ENCODE measurements at places on chromosomes 6 and 20. TPM values are rescaled to one million over a fixed set of nuclear protein-coding genes. Genes with fewer than 3 reads are reported as not detected.

DNA sequence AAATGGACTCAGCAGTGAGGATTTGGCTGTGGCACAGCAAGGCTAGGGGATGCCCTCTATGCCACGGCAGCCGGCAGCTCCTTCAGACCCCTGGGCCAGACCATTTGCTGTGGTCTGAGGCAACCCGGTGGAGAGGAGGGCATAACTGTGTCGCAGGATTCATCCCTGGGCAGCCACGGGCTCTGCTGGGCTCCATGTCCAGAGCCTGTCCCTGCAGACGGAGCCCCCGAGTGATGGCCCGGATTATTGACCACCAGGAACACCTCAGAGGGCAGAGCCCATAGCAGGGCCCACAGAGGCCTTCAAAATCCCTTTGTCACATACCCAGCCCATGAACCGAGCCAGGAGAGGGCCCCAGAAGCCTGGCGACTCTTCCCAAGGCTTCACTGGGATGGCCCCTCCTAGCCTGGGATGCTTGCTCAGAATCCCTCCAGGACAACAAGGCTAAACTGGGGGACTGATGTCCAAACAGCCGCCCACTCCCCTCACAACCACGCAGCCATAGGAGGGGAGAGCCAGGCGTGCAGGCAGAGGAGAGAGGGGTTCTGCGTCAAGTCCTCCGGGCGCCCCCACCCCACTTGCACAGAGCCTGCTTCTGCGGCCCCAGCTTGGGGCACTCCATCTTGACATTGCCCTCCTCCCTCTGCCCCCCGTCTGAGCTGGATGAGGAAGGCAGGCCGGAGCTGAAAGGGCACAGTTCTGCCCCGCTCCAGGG is 68.2 kb upstream of the AFDN start:
- DNase-seq: no peak

WTAP gene
- total RNA-seq: 64.8 TPM

CST7 gene
- total RNA-seq: 5.4 TPM

DNA sequence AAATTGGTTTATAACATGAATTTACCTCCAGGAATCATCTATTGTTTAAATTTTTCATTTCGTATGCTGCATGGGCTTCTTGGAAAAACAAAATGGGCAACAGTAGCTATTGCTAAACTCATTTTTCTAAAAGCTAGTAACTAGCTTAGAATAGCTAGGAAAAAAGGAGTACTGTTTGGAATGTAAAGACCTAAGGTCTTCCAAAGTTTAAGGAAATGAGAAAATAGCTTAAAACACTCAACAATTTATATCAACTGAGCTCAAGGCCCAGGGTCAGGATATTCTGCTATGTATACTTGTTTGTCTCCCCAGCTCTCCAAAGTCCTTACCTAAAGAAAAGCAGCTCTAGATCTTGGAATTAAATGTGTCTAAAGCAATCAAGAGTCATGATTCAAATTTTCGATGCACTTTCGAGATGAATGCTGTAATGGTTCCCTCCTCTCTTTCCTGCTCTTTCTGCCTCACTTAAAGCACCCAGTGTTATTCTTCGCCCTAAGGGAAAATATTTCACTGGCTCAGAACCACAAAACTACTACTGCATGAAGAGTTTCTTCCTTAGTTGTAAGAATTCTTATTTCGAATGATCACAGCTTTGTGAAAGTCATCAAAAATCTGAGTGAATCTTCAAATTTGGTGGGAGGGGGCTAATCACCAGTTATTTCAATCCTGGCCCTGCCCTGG is 41.6 kb downstream of the LYRM4 start:
- DNase-seq: no peak

FNDC11 gene
- total RNA-seq: 0.75 TPM

GRCh38 chr6:151498327-151498726 is 4.5 kb downstream of the CCDC170 start:
- DNase-seq: no peak

GRCh38 chr6:107592806-107593205 is 102.9 kb downstream of the SOBP start:
- DNase-seq: peak; percentile 23

ZC3H12D gene
- 0.05 TPM for total RNA-seq

DNA sequence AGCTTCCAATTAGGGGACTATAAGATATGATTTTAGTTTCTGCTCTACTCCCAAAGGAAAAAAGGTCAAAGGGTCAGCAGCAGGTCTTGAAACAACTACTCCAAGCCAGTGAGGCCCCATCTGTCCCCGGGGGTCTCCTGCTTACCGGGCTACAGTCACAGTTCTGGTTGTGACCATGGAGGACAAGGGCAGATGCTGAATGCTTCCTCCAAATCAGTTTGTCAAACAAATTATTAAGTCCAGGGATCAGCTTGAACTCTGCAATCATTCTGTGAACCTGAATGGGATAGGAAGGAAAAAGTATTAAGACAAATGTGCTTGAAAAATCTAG is 60.2 kb downstream of the MYH7B start:
- no peak for DNase-seq

GRCh38 chr6:34912715-34913464 is 23.8 kb downstream of the ANKS1A start:
- peak; percentile 66 for DNase-seq

RHAG gene
- total RNA-seq: not detected

- peak; percentile 55 for DNase-seq
Observed at GRCh38 chr20:38201356-38201755, 36.3 kb upstream of the TGM2 start.

SLC4A11 gene
- 12.2 TPM for total RNA-seq

DNA sequence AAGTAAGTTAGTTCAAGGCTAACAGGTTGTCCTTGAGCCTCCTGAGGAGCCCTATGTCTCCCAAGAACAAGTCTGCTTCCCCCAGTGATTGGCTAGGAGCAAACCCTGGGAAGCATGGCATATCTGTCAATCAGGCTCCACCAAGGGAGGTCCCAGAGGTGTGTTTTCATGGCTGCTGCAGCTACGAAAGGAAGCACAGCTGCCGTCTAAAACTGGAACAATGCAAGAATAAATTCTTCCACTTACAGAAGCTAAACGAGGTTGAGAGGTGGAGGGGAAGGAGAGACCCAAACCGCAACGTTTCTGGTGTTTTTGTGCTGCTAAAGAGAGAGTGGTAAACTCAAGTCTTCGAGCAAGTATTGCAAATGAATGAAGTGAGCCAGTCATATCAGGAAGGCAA is 4.9 kb upstream of the PTGIS start:
- DNase-seq: no peak

MYL9 gene
- total RNA-seq: 190 TPM

GRCh38 chr20:63947638-63948456 is 8.4 kb downstream of the UCKL1 start:
- DNase-seq: no peak

DNA sequence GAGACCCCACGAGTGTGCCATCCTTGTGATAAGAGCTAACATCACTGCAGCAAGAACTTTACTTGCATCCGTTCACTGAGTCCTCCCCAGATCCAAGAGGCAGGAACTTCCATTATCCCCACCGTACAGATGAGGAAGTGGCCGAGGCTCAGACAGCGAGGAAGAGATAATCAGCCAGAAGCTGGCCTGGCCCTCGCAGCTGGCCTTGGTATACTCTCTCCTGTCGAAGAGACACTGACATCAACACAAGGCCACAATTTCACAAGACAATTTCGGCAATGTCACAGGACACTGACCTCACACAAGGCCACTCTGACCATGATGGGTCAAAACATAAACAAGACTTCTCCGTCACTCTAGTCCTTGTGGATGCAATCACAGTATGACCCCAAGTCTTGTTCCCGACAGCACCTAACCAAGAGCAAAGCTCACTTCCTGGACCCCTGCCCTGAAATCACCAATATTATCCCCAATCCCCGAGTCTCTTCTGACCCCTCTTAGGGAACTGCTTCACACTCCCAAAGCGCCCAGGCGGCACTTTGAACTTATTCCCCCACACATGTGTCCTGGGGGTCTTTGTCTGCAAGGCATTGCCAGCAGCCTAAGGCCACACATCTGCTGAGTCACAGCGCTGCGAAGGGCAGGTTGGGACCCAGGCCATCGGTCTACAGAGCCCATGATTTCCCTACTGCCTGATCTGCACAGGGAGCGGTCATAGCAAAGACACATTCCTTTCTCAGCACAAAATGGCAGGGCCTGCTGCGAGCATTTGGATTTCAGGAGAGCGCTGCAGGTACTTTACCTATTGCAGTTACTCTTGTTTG is 14.8 kb upstream of the VAPB start:
- DNase-seq: no peak

TCF21 gene
- not detected for total RNA-seq

SLC35B3 gene
- 12.0 TPM for total RNA-seq

MAN1A1 gene
- 18.7 TPM for total RNA-seq

TINAG gene
- total RNA-seq: 0.72 TPM

- DNase-seq: no peak
Observed at GRCh38 chr20:59460352-59460751, 144.0 kb upstream of the PHACTR3 start.

GRCh38 chr6:110322151-110322873 is 35.8 kb downstream of the METTL24 start:
- DNase-seq: no peak

GRCh38 chr6:32327103-32327502 is 44.6 kb downstream of the TSBP1 start:
- DNase-seq: no peak

GRCh38 chr6:170253226-170253909 is 37.5 kb downstream of the DLL1 start:
- DNase-seq: no peak

DNA sequence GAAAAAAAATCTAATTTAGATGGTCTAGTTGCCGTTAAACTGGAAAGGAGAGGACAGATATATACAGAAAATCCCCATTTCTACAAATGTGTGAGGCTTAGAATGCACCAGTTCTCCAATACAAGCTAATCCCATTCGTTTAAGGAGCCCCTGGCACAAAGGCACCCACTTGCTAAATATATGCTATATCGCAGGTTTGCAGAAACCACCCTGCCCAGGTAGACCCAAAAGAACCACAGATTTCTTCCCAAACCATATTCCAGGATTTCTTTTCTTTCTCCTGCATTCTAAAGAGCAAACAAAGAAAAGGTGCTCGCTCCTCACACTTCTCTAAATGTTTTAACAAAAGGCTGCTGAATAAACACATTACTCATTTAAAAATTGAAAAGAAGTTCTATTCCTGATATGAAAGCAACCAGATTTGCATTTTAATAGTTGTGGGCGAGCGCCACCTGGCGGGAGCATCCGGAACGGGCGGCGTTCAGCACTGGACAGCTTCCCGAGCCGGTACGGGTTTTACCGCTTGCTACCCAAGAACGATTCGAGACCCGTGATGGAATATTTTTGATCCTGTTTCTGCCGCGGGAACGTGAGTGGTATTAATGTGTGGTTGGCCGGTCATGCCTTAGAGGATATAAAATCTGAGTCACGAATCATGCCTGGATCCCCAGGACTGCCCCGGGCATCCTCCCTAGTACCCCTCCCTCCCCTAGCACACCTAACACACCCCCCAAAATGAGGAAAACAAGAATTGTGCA is 2.1 kb downstream of the PTPRT start:
- peak; percentile 60 for DNase-seq

EYS gene
- not detected for total RNA-seq

FABP7 gene
- not detected for total RNA-seq

Data from myocyte (in vitro differentiated cells).